ENCODE measurements at places on chromosomes 1 and 21.

- DNase-seq, result no peak
Measured at GRCh38 chr1:121413821-121414220, 229.0 kb downstream of the SRGAP2C start.

- no peak for DNase-seq
Measured at GRCh38 chr1:60971330-60971729, 111.0 kb upstream of the NFIA start.

- peak; percentile 19 for DNase-seq
Measured at GRCh38 chr1:77031106-77031662, 163.9 kb downstream of the ST6GALNAC5 start.

GRCh38 chr1:206694171-206695124 is 9.7 kb downstream of the MAPKAPK2 start:
- DNase-seq, result no peak

DNA sequence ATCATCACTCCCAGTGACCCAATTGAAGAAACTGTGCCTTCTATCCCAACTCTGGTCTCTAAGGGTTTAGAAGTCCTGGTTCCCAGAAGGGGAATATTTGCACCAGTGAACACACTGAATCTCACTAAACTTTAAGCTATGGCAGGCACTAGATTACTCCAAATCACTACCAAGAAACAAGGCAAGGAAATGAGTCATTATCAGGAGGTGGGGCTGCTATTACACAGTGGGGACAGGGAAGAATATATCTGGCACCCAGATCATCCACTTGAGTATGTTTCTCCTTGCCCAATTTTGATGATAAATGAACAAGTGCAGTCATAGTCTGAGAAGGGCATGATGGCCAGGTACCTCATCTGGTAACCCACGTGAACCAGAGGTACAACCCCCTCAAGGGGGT is 7.0 kb downstream of the MRPL9 start:
- DNase-seq, result no peak

DNA sequence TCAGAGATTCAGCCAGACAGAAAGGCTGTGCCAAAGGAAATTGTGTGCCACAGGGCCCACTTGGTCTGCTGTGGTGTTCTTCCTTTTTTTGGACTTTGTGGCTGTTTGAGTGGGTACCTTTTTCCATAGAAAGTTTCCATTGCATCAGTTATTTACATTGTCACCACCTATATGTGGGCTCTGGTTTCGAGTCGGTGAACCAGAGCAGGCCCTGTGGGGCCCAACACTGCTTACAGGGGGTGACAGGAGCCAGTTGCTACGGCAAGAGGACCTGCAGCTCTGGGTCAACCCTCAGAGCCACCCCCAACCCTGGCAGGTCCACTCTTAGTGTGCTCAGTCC is 157.0 kb upstream of the EDN2 start:
- no peak for DNase-seq

- DNase-seq, result no peak
Measured at GRCh38 chr21:44085491-44086321, 21.5 kb upstream of the PWP2 start.

- no peak for DNase-seq
Measured at GRCh38 chr21:24110846-24111245, 1496.4 kb downstream of the MRPL39 start.

GRCh38 chr1:153000294-153000693 is 1.3 kb upstream of the SPRR3 start:
- DNase-seq, result no peak

DNA sequence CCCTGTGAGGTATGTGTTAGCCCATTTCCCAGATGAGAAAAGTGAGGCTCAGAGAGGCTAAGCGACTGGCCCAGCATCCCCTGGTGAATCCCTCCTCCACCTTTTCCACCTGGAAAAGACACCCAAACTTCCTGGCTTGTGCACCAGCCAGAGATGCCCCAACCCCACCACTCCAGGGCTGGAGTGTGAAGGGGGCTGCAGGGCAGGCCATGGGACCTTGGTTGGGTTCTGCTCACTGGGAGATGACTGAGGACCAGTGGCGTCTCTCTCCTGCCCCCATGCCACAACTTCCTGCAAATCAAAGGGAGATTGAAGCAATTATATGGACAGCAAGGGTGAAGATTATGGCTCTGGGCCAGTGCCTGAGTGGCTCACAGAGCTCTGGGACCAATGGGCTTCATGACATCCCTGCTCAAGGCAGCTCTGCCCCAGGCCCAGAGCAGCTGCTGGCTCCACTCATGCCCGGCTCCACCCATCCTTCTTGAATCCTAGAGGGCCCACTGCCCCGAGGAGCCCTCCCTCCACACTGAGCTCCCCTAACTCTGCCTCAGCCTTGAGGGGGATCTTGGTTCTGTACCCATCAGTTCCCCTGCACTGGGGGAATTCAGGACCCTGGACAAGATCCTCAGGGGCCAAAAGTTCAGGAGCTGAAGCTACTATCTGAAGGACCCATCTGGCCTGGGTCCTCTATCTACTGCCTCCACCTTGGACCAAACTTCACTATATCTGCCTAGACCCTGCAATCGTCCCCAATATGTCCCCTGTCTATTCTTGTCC is 416.9 kb downstream of the PTPRU start:
- DNase-seq, result no peak

DNA sequence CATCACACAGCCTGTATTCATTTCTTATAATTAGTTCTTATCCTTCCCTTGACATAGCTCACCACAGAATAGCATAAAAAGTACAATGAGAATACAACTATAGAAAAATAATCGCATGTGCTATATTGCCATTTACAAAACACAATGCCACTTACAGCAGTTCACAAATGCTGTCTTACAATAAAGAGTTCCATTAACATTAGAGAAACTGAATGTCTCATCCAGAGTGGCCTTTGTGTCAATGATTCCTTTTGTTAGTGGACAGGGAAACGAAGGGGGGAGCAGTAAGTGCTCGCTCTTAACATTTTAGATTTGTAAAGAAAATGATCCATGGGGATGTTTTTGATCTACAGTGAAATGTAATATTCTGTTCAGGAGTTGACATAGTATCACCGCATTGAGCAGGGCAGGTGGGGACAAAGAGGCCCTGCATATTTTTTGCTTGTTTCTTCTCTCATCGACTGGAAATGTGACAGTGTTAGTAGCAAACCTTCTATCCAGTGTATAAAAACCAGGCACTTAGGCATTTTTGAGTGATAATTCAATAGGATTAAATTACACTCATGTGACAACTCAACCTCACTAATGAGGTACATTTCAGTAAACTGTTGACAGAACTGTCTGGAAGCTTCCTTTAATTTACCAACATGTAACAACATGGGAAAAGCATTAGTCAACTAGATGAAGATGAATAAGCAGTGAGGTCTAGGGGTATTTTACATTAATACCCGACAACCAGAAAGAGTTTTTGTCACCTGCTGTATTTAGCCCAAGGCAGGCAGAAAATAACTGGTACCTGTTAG is 35.6 kb upstream of the RRP15 start:
- no peak for DNase-seq

DNA sequence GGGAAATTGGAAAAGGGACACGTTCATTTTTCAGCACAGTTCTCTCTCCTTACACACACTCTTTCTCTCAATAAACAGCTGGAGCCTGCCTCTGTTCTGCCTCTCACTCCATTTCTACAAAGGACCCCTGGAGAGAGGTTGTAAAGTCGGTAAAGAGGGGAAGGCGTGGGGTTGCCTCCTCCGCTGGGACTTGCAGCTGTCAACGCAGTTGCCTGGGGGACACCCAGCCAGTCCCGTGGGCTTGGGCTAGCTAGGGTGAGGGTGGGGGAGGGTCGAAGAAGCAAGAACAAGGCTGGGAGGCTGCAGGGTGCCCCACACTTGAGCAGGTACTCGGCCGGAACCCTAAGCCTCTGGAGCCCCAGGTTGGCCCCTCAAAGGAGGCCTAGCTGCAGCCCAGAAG is 27.6 kb downstream of the C1orf216 start:
- DNase-seq, result no peak

- DNase-seq, result no peak
Measured at GRCh38 chr1:11414926-11415538, 63.9 kb upstream of the DISP3 start.

DNA sequence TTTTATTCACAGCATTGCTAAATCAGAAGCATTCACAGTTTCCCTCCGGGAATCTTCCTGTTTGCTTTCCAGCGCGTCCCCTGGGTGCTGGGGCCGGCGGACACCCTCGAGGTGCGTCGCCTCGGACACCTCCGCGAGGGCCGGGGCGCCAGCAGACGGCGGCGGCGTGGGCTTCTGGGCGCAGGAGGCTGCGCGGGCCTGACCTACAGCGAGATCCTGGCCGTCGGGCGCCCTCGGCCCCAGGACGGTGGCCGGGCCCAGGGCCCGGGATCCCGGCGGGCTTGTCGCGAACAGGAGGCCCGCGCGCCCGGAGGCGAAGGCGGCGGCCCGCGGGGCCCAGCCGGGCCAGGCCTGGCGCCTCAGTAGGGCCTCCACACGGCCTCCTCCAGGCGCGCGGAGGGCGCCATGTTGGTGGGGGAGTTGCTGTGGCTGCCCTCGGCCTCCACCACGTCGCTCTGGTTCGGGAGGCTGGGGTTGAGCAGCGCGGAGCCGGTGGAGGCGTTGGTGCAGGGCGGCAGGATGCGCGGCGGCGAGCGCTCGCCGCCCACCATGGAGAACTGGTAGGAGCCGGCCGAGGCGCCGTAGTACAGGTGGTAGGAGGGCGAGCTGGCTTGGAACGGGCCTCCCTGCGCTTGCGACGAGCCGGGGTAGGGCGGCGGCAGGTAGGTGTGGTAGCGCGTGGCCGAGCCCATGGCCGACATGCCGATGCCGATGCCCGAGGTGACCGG is 123.1 kb downstream of the CLIC6 start:
- DNase-seq, result no peak

- no peak for DNase-seq
Measured at GRCh38 chr1:34418166-34418565, 241.5 kb downstream of the C1orf94 start.

GRCh38 chr1:231591466-231591865 is 35.1 kb upstream of the DISC1 start:
- no peak for DNase-seq

GRCh38 chr1:205596876-205597275 is 34.9 kb downstream of the ELK4 start:
- no peak for DNase-seq

DNA sequence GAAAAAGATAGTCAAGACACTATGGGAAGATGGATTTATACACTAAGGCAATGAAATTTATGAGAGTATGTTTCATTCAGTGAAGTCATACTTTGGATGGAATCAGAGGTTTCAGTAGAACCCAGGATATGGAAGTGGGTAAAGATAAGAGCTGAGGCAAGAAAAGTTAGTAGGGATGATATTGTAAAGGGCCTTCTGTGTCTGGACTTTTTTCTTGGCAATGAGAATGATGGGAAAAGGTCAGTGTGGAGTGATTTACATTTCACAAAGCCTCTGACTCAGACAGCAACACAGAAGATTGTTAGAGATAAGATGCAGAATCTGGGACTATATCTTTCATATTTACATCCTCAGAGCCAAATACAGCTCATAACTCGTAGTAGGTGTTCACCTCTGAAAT is 32.1 kb downstream of the SH3BGR start:
- DNase-seq, result peak; percentile 33

- DNase-seq, result no peak
Measured at GRCh38 chr21:34834852-34835501, 166.2 kb downstream of the CLIC6 start.

- DNase-seq, result no peak
Measured at GRCh38 chr1:30680429-30680828, 43.0 kb downstream of the MATN1 start.
